ENCODE measurements at places on chromosomes 1 and 21.

DNA sequence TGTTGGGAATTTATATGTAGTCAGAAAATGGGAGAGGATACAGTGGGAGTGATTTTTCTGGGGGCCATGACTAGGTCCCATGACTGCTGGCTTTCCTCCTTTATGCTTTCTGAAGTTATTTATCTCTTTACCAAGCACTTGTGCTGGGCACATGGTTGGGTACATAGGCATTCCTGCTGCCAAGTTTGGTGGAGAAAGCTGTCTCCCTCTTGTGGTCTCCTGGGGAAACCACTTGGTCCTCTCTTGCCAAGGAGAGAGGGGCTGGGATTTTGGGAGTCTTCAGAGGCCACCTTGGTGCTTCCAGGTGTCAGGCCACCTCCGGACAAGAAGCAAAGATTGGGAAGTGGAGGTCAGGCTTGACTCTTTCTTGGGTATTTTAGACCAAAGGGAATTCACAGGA, 120.2 kb upstream of the KCNE2 start:
- no peak for DNase-seq

DNA sequence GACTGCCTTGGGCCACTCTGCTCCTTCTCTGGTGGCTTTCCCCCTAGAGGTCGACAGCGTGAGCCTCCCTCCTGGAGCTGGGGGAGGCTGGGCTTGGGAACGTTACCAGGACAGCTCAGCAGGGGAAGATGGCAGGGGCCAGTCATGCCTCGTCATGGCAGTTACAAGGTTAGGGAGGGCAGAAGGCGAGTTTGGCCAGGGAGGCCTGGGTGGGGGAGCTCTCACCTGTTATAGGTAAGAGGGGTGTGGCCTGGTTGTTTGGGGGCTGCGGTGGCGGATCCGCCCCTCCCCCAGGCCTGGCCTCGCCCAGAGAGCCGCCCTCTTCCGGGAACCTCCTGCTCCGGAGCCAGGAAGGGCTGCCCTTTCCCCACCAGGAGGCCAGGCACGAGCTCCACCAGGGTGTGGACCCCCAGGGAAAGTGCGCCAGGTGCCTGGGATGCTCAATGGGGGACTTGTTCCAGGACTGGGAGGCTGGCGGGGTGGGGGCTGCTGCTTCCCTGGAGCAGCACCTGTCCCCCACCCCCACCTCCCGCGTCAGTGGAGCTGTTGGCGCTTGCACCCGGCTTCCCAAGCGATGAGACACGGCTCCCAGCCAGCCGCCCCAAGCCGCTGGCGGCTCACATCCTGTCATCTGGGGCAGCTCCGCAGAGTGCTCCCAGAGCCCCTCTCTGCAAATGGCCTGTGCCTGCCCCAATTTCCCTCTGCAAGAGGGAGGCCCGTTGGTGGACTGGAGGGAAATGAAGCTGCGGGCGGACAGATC, 23.6 kb upstream of the PKP1 start:
- DNase-seq, result no peak

DNA sequence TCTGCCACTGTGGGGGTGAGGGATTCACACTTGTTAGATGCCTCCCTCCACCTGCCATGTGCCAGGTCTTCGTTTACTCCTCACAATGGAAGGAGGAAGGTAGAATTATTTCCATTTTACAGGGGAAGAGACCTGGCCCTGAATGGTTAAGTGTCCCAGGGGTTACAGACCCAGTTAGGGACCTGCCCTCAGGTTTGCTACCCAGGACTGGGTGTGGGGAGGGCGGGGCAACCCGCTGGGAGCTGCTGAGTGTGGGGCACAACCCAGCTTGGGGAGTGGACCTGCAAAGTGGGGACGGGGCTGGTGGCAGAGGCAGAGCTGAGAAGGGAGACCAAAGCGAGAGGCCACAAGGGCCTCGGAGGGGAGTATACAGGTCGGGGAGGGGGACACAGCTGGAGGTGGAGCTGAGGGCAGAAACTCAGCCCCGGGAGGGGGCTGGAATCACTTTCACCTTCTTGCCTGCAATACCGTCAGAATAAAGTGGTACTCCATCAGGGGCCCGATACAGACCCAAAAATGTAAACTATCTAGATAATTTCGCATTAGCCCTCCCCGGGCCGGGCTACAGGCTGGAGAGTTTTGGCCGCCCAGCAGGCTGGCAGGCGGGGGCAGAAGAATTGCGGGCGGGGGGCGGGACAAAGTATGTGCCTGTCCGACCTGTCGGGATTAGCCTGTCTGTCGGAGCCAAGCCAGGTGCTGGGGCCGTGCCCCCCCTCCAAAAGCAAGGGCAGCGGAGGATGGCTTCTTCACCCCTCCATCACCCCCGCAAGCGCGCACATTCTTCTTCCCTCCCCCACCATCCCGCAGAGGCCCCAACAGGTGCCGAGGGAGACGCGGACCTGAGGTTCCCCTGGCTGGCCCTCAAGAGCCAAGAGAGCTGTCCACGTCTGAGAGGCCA, 1.4 kb downstream of the RSPO1 start:
- no peak for DNase-seq

GRCh38 chr1:15225461-15225860, 21.6 kb upstream of the FHAD1 start:
- no peak for DNase-seq

DNA sequence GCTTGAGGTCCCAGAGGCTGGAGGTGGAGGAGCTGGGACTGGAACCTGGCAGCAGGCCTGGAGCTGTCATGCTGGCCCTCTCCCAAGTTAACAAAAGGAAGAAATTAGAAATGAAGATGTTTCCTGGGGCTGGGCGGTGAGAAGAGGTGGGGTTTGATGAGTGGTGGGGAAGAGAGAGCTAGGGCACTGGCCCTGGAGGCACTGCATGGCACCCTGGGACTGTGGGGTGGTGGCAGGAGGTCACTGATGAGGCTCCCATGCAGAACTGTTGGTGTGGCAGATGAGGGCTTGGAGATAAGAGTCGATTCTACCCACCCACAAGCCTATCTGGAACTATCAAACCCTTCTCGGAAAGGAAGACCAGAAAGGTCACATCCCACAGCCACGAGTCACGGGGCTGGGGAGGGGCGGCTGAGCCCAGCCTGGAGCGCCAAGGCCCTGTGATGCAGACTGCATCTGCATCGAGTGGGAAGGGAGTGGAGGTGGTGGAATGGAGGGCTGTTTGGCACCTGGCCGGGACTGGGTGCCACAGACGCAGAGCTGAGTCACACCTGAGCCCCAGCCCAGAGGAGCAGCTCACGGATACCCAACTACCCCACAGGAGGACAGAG, 29.4 kb downstream of the MRPL37 start:
- no peak for DNase-seq

GRCh38 chr21:45556645-45557615, 14.7 kb upstream of the SLC19A1 start:
- DNase-seq, result no peak

DNA sequence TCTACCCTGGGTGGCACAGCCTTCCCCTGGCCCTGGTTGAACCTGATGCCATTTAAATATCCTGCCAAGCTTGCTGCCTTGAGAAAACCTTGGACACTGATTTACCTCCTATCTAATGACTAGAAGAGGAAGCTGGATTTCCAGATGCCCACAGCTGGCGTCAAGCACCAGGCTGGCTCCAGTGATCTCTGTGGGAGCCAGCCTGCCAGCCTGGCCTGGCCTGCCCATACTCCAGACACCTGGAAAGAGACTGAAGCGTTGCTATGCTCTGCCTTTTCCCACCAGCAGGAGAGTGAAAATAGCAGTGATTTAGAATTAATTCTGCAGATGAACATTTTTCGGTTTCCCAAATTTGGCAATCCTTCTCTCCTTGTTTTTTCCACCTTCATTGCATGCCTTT, 11.5 kb upstream of the EIF4G3 start:
- DNase-seq, result no peak

- DNase-seq, result no peak
Observed at GRCh38 chr1:46030876-46031660, 101.4 kb downstream of the PIK3R3 start.

DNA sequence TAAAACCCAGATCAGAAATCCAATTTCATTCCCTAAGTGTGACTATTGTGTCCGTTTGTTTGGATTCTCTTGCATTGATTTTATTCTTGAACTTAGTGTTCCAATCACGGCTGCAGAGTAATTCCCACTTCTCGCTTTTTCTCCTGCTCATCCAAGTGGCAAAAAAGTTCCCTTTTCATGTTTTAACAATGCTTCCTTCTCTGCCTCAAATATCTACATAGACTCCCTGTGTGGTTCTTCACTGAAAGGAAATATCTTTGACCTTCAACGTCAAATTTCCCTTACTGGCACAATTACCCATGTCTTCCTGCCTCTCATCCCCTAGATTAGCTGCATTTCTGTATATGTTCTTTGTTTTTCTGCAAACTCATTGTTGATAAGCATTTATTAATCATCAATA, 305.4 kb downstream of the BACH1 start:
- DNase-seq, result no peak

GRCh38 chr1:46197560-46197963, 672 bp downstream of the POMGNT1 start:
- no peak for DNase-seq

DNA sequence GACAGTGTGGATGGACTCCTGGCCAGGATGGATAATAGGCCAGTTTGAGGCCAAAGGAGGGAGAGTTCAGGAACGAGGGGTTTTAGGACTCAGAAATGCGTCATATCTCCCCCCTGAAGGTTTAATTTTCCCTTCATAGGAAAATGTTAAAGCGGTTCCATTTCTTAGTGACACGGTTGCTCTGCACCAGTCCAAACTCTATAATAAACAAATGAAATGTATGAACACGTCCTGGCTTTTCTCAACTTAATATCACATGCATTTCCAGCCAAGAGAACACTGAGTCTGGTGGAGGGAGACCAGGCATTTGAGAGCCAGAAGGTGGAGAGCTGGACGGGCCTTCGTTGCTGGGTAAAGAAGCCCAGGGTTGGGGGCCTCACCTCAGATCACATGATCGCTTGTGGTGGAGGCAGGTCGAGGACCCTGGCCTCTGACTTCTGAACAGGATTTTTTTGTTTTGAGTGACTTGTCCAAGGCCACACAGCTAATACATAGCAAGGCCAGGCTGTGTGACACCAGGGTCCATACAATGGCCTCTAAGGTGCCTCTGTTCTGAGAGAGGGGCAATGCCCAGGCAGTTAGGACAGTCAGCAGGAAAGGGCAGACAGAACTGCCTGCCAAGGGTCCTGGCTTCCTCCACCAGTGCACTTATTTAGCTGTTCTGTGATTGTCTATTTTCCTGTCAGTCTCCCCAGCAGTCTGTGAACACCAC, 11.4 kb downstream of the SLC1A7 start:
- DNase-seq, result no peak

- DNase-seq, result no peak
Observed at GRCh38 chr1:207030522-207031009, 2.0 kb downstream of the C1orf116 start.

DNA sequence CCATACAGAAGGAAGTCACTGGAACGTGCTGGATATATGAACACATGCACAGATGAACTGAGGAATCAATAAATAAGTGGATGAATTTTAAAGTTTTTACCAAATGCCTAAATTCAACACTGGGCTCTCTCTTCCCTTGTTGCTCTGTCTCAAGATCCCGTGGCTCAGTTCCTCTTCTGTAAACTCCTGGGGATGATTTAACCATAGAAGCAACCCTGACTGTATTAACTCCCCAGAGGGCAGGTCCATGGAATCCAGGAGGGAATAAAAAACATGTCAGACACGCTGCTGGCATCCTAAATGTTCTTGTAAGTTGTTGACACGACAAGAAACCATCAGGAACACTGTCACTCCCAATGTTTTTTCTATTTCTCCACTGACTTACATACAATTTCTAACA, 45.3 kb upstream of the GPR157 start:
- DNase-seq, result no peak

- DNase-seq, result no peak
Observed at GRCh38 chr1:103274886-103275285, 166.6 kb upstream of the COL11A1 start.

- DNase-seq, result no peak
Observed at GRCh38 chr1:184513966-184514365, 127.1 kb downstream of the C1orf21 start.

DNA sequence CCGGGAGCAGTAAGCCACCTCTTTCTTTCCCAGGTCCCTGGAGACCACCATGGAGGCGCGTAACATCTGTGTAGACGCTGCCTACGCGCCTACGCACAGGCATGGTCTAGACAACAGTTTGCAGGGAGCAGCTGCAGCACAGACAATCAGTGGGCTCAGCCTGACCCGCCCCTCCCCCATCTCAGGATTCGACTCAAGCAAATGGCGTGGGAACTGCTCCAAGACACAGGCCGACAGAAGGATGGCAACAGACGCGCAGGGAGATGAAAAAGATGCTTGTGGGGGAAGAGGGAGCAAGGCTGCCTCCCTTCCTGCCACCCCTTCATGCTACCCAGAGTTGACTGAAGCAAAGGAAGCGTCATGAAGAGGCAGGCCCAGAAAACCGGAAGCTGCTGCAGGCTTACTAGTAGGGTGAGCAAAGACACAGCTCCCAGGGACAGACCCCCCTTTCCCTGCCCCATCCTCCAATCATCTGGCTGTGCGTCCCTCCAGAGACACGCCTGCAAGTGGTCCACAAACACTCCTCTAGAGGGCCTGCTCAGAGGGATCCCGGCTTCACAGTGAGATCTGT, 19.5 kb downstream of the STK40 start:
- DNase-seq, result no peak

- DNase-seq, result no peak
Observed at GRCh38 chr1:110648417-110648816, 26.3 kb downstream of the KCNA3 start.

- no peak for DNase-seq
Observed at GRCh38 chr1:12692967-12693782, 22.7 kb upstream of the AADACL3 start.

Measured in left renal pelvis (tissue), 4 donors.